ENCODE measurements at places on chromosomes 1 and 21.

- DNase-seq, result no peak
These were observed 16.1 kb upstream of the DYRK1A start for GRCh38 chr21:37350472-37350871.

DNA sequence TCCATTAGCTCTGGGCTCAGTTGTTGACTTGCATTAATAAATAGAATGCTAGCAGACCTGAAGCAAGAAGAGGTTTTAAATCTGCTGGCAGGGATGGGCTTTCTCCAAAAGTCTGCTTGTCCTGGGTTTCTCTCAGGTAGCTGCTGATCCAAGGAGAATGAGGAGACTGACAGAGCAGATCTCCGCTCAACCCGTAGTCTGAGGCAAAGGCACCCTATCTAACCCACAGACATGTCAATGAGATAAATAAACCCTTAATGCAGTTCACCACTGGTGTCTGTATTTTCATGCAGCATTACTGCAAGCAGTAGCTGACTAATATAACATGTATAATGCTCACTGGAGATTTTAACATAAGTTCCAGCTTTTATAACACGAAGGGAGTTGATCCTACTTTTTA, 44.1 kb upstream of the RGS21 start:
- DNase-seq, result no peak

GRCh38 chr1:157311730-157312081, 173.5 kb upstream of the ETV3 start:
- DNase-seq, result peak; percentile 29

GRCh38 chr1:232776526-232777106, 28.6 kb upstream of the MAP10 start:
- no peak for DNase-seq

Measured in H9 (cell line).